ENCODE measurements at places on chromosomes 1 and 21. TPM values are rescaled to one million over a fixed set of nuclear protein-coding genes. Genes with fewer than 3 reads are reported as not detected.

DNA sequence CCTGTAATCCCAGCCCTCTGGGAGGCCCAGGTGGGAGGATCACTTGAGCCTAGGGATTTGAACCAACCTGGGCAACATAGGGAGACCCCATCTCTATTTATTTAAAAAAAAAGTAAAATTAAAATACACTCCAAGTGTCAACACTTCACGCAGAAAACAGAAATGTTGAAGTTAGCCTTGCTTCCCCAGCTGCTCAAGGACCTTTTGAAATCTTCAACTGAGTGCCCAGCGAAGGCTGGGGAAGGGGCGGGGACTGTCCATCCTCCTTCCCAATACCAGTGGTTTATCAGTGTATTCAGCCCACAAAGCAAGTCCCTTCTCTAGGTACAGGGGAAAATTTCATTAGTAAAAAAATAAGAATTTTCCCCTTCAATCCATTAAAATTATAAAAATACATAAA lies 2.2 kb upstream of the DNAJC28 start:
- no peak for DNase-seq

DNA sequence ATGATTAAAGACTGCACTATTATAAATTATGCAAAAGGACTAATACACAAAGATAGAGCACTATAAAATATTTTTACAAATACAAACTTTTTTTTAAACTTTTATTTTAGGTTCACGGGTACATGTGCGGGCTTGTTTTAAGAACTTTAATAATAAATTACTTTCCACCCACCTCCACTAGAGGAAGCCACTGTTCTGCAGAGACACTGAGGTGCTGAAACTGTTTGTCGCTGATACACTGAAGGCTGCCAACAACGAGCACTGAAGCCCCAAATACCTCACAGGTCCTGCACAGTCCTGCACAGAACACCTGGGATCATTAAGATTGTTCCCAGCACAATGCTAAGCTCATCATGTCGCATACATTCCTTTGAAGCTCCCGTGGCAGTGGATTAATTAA lies 19.9 kb downstream of the COA6 start:
- DNase-seq: no peak

- no peak for DNase-seq
Measured at GRCh38 chr21:21210552-21210951, 212.3 kb downstream of the NCAM2 start.

DNA sequence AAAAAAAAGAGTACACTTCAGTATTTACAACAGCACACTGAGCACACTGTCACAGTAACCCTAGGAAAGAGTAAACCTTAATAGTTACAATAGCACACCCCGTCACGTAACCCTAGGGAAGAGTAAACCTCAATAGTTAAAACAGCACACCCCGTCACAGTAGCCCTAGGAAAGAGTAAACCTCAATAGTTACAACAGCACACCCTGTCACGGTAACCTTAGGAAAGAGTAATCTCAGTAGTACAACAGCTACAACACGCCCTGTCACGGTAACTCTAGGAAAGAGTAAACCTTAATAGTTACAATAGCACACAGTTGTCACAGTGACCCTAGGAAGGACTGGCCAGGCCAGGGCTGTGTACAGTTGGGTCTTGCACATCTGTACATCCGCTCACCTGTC lies 3.0 kb downstream of the CDK11A start:
- no peak for DNase-seq

DNA sequence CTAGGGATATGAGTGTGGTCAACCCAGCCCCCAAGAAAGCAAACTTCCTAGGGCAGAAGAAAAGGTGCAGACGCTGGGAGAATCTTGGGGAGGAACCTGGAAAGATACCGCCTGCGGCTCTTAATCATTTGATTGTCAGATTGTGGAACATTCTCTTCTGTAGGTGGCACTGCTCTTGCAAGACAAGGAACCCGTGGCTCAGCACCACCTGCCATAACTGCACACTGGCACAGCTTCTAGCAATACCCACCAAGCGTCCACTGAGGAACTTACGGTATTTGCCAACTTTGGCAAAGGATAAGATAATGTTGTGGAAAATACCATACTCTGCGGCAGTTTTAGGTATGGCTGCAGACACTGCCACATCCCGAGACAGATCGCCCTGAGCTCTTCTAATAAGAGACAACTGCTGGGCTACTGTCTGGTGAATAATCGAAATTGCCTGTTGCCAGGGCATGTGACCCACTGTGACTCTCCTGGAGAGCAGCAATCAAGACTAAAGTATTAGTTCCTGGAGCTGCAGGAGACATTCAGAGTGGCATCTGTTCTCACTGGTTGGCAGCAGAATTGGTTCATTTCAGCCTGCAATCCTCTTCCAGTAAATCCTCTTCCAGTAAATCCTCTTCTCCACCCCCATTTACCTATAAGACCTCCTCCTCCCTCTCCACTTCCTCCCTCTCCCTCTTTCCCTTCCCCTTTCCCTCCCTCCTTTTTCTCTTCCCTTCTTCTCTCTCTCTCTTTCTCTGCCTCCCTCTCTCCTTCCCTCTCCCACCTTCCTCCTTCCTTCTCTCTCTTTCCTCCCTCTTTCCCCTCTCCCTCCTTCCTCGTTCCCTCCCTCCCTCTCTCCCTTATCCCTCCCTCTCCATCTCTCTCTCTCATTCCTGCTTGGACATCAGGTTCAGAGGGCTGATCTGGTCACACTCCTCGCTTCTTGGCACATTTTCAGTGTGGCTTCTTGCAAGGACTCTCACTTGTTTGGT lies 49.7 kb upstream of the B3GALT5 start:
- no peak for DNase-seq

- no peak for DNase-seq
Measured at GRCh38 chr21:36551731-36552433, 72.0 kb upstream of the CLDN14 start.

C1orf94 gene
- not detected for total RNA-seq

OR6K3 gene
- total RNA-seq: not detected

PRUNE1 gene
- total RNA-seq: 17.4 TPM

DNA sequence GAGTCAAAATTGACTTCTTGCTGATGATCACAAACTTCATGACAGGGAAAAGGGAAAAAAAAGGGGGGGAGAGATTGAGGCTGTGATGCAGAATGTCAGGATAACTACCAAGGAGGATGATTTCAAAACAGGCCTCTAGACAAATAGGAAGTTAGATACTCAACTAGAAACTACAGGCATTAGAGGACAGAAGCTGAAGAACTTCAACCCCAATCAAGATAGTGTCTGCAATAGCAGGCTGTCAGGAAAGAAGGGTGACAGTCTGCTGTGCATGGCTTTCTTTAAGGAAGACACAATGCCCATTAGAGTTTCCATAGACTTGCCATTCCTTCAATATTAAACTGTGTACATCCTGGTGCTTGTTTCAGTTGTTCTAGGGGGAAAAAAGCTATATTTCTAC lies 257.2 kb downstream of the TTLL7 start:
- DNase-seq: no peak

AMY2A gene
- total RNA-seq: not detected

- DNase-seq: no peak
Measured at GRCh38 chr21:35189077-35189863, 140.2 kb upstream of the RUNX1 start.

- no peak for DNase-seq
Measured at GRCh38 chr1:196640976-196641375, 10.9 kb upstream of the CFH start.

GRCh38 chr1:25167269-25168192 lies 64.8 kb downstream of the SYF2 start:
- DNase-seq: no peak

All from activated CD8-positive, alpha-beta memory T cell treated with anti-CD3 and anti-CD28 coated beads, Interleukin-2, amount 10 ng/mL, durations not matched to agents 7 days and 5 days (primary cell).